ENCODE measurements at places on chromosomes 1 and 21. TPM values are rescaled to one million over a fixed set of nuclear protein-coding genes. Genes with fewer than 3 reads are reported as not detected.

The ADAMTS1 gene
- total RNA-seq = 80.2 TPM

DNA sequence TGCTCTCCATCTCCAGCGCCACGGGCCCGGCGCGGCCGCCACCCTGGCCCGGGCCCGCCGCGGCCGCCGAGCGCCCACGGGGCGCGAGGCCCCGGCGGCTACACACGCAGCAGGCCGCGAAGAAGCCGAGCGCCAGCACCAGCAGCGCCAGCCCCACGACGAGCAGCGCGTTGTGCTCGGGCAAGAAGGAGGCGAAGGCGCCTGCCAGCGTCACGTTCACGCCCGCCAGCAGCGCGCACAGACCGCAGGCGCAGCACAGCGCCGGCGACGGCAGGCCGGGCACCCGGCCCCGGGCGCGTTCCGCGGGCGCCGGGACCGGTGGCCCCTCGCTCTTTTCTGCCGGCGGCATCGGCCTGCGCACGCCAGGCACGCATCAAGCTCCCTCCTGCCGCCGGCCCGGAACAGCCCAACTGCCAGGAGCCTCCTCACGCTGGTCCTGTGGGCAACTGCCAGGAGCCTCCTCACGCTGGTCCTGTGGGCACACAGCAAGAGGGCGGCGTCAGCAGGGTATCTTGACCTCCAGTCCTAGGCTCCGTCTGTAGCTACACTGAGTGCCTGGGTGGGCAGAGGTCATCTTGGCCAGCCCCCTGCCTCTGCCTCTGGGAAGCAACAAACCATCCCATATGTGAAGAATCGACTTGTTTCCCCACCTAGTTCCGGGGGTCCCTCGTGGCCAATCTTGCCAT lies 18.1 kb downstream of the KNCN start:
- peak; percentile 48 for DNase-seq

The PCSK9 gene
- total RNA-seq = not detected

GRCh38 chr1:152577168-152577567 lies 3.1 kb downstream of the LCE3D start:
- DNase-seq = no peak

GRCh38 chr21:26140164-26140579 lies 30.4 kb downstream of the APP start:
- peak; percentile 84 for DNase-seq

The EDARADD gene
- 0.40 TPM for total RNA-seq

Data from right cardiac atrium (tissue), 5 donors.